ENCODE measurements at places on chromosomes 5 and 9.
A peak's percentile ranks its signal among the peaks of the same experiment; 100 is the strongest.

- no peak for DNase-seq
Observed at GRCh38 chr5:150301901-150302300, 804 bp downstream of the ARSI start.

GRCh38 chr5:108703313-108703712 is 44.4 kb upstream of the FER start:
- no peak for DNase-seq

- DNase-seq: no peak
Observed at GRCh38 chr5:1105350-1106265, 6.3 kb downstream of the SLC12A7 start.

- no peak for DNase-seq
Observed at GRCh38 chr5:34772267-34773098, 66.5 kb upstream of the TTC23L start.

DNA sequence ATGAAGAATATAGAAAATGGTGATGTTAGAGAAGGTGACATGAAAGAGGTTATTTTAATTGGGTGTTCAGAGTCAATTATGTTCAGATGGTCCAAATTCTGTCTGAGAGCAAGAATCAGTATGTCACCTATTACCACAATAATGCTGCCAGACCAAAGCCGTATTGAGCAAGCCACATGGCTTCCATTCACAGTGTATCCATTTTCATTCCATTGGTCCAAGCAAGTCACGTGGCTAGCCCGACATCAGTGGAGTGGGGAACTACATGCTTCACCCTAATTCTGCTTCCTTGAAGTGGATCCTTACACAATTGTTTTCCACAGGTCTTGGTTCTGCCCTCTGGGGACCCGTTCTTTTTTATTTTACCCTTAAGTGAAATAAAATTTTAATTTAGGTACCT is 413.5 kb downstream of the EBF1 start:
- no peak for DNase-seq

DNA sequence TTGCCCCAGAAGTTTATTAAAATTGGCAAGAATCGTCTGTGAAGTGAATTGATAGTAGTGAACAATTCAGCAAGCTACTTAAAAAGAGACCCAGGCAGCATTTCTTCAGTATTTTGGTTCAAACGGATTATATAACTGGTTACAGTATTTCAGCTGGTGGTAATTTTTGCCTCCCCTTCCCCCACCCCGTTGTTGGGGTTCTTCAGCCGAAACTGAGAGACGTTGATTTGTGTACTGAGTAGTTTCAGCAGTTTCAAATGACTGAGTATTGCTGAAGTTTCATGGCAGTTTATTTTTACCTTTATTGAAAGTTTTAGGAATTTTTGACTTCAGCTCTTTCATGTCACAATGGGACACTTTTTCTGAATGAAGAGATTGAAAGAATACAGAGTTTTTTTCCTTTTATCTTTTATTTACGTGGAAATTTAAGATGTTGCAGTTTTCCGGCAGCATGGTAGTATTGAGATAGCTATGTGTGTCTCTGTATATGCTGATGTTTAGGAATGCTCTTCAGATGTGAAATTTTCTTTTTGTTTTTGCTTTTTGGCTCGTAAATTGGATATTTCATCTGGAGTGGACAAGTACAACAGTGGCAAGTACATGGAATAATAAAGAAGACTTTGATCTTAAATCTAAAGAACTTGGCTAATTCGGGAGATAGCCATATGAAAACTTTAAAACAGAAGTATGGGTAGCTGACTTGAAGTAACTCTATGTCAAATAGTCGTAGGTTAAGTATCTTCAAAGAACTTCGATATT is 1.9 kb downstream of the GPBP1 start:
- DNase-seq: no peak

DNA sequence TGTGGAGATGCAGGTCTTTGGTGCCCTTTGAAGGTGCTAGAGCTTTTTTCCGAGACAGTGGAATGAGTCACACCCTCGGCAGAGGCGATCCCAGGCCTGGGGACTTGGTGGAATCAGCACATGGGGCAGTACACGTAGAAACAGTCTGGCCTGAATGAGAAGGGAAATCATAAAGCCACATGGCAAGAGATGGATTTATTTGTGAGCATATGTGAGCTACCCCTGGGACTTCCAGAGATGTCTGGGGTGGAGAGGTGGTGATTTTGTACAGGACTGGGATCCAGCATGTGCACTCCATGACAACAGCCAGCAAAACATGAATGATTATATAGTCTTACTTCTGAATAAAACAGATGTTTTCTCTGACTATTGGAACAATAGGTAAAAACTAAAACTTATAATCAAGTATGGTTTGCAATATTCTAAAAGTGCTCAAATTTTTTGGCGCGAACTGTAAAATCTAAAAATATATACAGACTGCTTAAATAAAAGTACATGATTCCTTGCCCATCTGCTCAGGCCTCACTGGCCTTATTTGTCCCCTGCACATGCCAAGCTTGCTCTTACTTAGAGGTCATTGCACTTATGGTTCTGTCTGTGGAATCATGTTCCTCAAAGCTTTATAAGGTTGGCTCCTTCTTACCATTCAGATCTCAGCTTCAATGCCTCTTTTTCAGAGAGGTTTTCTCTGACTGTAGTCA is 54.7 kb upstream of the SMARCA2 start:
- no peak for DNase-seq

DNA sequence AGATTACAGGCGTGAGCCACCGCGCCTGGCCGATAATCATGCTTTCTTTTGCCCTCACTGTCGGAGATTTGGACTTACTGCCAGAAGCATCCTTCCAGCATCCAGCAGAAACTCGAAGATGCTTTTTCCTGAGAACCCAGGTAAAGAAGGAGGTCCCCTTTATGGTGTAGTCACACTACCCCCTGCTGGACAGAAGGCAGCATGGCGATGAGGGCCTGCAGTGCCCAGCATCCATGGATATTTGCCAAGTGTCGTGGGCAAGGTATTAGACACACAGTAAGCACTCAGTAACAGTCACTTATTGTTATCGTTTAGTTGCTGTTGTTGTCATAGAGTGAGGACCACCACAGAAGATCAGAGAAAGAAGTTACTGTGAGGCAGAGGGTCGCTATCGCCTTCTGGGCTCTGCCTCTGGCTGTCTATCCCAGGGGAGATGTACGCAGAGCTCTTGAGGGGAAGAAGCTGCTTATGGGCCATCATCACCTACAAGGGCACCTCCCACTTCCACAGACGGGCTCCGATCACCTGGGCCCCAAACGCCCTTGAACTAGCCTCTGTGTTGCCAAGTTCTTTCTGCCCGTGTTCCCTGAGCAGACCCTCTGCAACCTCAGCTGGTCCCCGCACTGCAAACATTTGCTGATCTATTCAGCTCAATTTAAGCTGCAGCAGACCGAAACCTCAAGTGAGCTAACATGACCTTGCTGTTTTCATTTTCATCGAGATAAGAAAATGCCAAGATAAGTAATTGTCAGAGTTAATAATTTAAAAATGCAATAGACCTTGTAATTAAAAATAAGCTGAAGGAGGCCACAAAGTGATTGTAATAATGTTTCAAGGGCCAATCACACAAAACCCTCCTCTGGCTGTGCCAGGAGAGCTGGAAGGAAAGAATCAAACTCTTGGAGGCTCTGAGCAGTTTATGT is 23.9 kb downstream of the C5orf15 start:
- DNase-seq: no peak

DNA sequence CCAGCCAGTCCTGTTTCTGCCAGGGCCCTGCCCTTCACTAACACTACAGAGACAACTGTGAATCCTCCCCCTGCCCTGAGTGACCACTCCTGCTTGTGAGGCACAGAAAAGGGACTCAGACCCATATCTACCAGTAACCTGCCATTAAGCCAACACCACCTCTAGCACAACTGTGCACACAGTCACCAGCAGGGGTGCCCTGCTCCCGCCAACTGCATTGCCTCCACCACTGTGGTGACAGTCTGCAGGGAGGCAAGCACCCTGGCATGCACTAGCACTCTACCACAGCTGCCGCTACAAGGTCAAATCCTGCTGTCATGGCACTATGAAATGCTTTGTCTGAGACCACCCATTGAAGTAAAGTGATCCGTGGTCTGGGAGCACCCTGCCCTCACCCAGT is 1028.5 kb upstream of the CDH9 start:
- DNase-seq: no peak

DNA sequence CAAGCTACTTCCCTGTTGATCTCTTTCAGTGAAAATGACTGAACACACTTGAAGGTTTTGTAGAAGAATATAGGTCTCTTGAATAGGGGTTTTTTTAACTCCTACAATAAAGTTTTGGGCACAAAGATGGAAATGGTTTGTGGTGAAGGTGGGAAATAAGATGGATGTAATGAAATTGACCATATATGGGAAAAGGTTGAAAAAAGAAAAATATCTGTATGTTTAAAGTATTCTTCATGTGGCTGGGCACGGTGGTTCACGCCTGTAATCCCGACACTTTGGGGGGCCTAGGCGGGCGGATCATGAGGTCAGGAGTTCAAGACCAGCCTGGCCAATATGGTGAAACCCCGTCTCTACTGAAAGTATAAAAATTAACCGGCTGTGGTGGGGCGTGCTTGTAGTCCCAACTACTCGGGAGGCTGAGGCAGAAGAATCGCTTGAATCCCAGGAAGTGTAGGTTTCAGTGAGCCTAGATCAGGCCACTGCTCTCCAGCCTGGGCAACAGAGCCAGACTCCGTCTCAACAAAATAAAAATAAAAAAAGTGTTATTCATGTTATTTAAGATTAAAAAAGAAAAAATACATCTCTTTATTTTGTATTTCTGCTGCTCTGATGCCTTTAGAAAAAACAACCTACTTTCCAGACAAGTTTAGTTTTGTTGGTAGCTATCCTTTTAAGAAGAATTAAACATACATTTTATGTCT is 2.2 kb downstream of the RBM27 start:
- DNase-seq: no peak

GRCh38 chr9:135476561-135477355 is 2.8 kb upstream of the PPP1R26 start:
- DNase-seq: no peak

GRCh38 chr5:154878642-154879335 is 20.4 kb downstream of the CNOT8 start:
- no peak for DNase-seq

GRCh38 chr5:83375049-83375745 is 96.3 kb upstream of the VCAN start:
- DNase-seq: no peak

DNA sequence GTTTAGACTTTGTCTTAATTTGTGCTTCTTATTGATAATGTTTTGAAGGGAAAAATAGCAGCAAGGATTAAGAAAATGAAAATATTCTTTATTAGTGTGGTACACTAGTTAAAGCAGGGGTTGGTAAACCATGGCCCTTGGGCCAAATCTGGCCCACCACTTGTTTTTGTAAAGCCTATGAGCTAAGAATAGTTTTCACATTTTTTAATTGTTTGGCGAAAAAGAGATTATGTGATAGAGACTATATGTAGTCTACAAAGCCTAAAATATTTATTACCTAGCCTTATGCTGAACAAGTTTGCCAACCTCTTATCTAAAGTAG is 57.2 kb downstream of the KCNN2 start:
- no peak for DNase-seq

- no peak for DNase-seq
Observed at GRCh38 chr5:35788724-35789123, 68.0 kb upstream of the IL7R start.

DNA sequence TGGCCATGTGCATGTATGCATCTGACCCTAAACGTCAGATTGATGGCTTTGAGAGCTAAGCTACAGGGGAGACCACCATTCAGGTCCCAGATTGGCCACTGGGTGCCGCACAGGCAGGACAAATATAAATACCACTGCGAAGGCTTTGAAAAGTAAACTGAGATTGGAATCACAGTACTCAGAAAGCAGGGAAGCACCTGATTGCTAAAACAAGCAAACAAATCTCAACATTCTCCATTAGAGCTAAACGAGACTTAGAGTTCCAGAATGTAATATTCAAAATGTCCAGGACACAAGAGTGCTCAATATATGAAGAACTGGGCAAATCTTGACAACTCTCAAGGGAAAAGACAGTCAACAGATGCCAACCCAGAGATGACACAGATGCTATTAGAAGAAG is 61.0 kb upstream of the GFPT2 start:
- DNase-seq: no peak

DNA sequence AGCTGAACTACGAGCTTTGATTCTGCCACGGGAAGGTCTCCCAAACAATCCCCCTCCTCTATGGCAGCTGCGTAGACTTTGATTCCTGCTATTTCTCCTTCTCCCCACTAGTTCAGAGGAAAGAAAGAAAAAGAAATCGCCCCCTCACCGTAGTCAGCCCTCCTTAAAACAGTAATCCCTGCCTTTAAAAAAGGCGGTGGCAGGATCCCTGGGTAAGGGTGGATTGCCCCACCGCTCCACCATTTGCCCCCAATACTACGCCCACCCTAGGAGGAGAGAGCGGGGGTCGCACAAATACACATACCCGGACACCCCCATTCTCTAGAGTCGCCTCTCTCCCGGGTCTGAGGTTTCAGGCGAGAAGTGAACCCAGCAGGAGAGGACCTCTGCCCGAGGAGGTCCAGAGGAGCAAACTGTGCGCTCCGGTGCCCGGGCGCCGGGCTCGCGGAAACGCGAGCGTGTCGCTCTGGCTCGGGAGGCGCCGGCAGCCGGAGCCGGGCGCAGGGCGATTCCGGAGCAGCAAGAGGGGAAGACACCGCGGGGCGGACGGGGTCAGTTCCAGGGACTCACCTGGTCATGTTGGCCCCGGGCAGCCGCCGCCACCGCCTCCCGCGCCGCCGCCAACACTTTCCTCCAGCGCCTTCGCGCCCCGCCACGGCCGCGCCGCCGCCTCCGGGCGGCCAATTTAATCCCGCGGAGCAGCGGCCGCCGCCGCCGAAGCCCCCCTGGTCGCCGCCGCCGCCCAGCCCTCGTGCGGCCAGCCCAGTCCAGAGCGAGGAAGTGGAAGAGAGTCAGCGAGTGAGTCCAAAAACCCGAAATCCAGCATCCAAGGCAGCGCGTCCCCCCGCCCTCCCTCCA is 1057.7 kb upstream of the DMAC1 start:
- DNase-seq: no peak

DNA sequence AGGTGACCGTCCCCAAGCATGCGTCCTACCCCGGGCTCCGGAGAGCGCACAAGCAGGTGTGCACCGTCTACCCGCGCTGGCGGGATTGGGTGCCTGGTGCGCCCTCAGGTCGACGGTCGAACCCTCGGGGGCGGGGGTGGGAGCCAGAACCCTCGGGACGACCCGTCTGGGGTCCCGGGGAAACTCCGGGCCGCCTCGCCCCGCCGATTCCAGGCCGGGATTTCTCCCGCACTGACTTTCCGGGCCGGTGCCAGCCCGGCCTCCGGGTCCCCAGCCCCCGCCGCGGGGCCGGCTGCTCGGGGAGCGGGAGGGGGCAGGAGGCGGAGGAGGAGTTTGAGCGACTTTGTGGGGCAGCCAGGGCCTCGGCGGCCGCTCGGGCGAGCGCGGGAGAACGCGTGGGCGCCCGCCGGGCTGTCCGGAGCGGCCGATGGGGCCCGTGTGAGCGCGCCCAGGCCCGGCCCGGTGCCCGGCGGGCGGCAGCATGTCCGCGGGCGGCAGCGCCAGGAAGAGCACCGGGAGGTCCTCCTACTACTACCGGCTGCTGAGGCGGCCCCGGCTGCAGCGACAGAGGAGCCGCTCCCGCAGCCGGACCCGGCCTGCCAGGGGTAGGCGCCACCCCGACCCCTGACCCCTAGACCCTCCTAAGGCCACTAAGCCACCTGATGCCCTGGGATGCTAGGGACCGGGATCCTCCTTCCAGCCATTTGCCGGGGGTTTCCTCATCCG is at the start of gene DAB2IP:
Gene DAB2IP (plus strand): TSS at position 340 of the 726 bp plus-strand sequence. CDS start 142 bp downstream, at position 482.
- DNase-seq: peak; percentile 82

All from ovary (tissue), 10 donors.